Calu3 (cell line): ENCODE measurements at places on chromosomes 6 and 20. TPM values are rescaled to one million over a fixed set of nuclear protein-coding genes. Genes with fewer than 3 reads are reported as not detected.

The AIF1 gene
- not detected in 2 replicates for total RNA-seq

The FAM184A gene
- 8.2 and 8.6 TPM in 2 replicates for total RNA-seq

The NKAIN4 gene
- total RNA-seq = not detected in 2 replicates

The BFSP1 gene
- total RNA-seq = 0.81 and 0.94 TPM in 2 replicates

The APCDD1L gene
- total RNA-seq = not detected in 2 replicates

The ARMH2 gene
- not detected in 2 replicates for total RNA-seq

DNA sequence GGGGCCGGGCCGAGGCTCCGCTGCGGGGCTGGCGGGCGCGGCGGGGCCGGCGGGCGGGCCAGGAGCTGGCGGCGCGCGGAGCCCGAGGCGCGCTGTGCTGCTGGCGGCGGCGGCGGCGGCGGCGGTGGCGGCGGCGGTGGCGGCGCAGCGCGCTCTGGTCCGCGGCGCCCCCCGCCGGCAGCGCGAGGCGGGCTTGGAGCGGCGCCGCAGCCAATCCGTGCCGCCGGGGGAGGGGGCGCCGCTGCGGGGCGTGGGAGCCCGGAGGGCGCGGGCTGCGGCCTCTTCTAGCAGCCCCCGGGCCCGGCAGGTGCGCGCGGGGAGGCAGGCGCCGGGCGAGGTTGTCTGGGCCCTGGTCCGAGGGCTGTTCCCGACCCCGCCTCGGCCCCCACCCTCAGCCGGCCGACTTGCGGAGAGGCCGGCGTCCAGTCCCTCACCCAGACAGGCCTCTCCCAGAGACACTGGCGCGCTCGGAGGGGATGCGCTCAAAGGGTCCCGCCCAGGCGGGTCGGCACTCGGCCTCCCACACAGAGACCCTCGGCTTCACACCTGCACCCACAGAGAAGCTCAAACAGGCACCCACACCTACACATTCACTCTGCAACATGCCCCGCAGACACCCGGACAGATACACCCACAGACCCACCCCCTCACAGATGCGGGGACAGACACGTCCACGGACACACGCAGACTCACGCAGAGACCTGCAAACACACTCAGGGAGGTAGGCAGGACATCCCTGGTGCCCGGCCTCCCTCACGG is at the start of gene RIMS4:
RIMS4 (minus strand) TSS at position 156 of the 759 bp plus-strand sequence. CDS start 275 bp downstream, outside the sequence.
- peak; percentile 41 for DNase-seq

DNA sequence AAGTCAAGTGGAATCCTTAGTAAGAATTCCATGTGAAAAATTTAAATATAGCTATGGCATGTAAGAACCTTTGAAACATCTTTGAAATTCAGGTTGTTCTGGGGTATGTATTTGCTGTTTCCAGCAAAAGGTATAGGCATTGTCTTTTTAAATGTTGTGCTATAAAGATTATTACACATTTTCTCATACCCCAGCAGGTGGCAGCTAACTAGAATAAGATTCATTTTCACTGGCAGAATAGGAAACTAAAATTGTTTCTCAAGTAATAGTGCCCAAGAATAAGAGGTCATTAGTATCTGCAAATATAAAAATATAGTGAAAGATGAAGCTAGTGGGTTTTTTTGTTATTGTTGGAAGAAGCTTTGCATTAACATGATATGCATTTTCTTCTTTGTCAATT is 1.8 kb downstream of the GRIK2 start:
- no peak for DNase-seq

GRCh38 chr6:147961481-147962141 is 381.0 kb upstream of the SASH1 start:
- DNase-seq = no peak

DNA sequence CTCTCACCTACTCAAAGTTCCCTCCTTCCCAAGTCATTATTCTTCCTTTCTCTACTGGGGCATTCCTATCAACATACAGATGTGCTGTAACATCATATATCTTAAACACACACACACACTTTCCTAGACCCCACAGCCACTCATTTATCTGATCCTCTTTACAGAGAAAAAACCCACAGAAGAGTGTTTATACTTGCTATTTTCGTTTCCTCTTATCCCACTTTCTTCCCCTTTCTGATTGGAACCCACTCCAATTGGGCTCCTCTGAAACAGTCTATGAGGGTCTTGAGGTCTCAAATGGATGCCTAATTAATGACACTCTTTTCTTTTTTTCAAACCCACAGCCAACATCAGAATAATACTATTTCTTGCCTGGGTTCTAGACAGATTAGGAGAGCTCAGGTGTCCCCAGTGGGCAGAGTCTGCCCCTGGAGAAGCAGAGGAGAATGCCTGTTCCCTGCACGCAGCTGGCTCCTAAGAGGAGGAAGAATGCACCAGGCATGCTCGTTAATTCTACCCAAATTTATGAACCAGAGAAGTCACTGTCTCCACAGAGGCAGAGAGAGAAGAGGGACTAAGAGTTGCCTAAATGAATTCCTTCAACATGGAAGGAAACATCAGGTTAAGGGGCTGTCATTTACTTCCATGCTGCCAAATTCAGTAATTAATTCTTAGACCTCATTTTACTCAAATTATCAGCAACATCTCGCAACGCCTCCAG is 65.9 kb downstream of the CRYBG1 start:
- no peak for DNase-seq

DNA sequence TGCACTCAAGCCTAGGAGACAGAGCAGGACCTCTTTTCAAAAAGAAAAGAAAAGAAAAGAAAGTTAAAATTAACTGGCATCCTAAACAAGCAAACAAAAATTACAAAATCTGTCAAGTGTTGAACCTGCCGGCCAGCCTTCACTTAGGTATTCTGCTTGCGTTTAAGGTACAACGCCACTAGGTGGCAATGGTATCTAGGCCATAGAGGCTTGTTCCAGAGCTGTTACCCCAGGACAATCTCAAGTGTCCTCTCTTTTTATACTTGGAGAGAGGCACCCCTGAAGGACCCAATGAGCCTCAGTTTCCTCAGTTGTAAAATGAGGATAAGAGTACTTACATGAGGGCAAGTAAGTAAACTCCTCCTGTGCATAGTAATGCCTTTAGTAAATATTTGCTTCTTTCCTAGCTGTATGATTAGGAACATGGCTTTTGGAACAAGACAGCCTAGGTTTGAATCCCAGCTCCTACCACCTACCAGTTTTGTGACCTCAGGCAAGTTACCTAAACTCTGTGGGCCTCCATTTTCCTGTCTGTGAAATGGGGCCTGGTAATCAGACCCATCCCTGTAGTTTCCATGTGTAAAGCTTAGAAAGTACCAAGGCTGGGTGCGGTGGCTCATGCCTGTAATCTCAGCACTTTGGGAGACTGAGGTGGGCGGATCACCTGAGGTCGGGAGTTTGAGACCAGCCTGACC is 5.8 kb upstream of the PACSIN1 start:
- DNase-seq = peak; percentile 78

GRCh38 chr20:63081831-63082230 is 75.1 kb upstream of the BHLHE23 start:
- no peak for DNase-seq

GRCh38 chr6:150874179-150874578 is 8.7 kb downstream of the MTHFD1L start:
- no peak for DNase-seq
